ENCODE measurements at places on chromosomes 1 and 21.

- DNase-seq, result peak; percentile 72
Measured at GRCh38 chr1:221740993-221741702, 741 bp downstream of the DUSP10 start.

GRCh38 chr1:52239708-52240001 is 97.8 kb downstream of the ZFYVE9 start:
- DNase-seq, result no peak

- DNase-seq, result no peak
Measured at GRCh38 chr1:207414606-207415108, 39.5 kb upstream of the CR2 start.

DNA sequence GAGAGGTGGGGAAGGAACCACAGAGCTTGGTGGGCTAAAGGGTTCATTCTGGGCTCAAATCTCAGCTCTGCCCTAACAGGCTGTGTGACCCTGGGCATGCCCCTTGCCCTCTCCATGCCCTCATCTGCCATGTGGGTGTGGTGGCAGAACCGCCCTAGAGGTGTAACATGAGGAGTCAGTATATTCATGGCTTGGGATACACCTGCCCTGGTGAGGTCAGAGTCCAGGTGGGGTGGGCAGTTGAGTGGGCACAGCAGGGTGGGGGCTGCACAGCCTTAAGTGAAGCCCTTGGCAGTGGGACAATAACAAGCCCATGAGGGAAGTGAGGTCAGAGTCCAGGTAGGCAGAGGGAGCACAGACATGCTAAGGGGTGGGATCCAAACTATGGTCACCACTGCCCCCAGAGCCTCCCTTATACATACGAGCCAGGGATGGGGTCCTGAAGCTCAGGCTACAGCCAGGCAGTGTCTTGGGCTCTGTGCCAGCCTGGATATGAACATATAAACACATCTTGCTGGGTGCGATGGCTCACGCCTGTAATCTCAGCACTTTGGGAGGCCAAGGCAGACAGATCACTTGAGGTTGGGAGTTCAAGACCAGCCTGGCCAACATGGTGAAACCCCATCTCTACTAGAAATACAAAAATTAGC is 59.0 kb upstream of the EFHD2 start:
- no peak for DNase-seq

- no peak for DNase-seq
Measured at GRCh38 chr1:4367230-4367777, 287.1 kb upstream of the AJAP1 start.

DNA sequence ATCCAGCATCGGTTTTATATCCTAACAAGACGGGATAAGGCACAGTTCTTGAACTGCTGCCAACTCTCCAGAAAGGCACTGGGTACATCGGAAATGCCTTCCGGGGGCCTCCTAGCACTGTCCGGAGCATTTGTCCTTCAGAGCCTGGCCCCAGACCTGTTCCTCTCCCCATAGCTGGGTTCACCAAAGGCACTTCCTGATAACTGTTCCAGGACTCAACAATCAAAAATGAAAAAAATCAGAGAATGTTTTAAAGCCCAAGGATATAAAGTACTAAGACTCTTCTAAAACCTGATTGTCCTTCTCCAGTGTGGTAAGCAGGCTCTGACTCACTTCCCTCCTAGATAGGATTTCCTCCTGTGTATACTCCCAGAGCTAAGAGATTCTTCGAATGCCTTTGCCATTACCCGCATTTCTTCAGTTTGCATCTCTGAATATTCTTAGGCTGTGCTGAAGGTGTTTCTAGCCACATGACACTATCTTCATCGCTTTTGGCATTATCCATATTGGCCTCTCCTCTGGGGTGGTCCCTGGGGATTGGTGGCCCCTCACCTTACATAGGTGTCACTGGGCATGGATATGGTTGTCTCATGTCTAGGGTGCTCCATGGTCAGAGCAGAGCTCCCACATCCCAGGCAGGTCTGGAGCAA is 112.9 kb downstream of the ZBTB18 start:
- no peak for DNase-seq

GRCh38 chr1:167912294-167912693 is 1.6 kb downstream of the ADCY10 start:
- DNase-seq, result no peak

DNA sequence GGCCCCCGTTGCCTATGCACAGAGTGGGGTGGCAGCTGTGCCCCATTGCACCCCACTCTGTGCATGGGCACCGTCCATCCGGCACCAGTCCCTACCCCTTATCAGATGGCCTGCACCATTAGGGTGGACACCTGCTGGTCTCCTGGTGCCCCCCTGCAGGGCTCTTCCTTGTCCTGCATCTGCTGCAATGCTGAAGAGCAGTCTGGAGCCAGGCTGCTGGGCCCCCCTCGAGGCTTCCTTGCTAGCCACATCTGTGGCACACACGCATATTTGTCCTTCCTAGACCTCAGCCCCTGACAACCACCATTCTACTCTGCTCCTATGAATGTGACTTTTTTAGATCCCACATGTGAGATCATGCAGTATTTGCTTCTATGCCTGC is 56.4 kb downstream of the COL18A1 start:
- DNase-seq, result no peak

DNA sequence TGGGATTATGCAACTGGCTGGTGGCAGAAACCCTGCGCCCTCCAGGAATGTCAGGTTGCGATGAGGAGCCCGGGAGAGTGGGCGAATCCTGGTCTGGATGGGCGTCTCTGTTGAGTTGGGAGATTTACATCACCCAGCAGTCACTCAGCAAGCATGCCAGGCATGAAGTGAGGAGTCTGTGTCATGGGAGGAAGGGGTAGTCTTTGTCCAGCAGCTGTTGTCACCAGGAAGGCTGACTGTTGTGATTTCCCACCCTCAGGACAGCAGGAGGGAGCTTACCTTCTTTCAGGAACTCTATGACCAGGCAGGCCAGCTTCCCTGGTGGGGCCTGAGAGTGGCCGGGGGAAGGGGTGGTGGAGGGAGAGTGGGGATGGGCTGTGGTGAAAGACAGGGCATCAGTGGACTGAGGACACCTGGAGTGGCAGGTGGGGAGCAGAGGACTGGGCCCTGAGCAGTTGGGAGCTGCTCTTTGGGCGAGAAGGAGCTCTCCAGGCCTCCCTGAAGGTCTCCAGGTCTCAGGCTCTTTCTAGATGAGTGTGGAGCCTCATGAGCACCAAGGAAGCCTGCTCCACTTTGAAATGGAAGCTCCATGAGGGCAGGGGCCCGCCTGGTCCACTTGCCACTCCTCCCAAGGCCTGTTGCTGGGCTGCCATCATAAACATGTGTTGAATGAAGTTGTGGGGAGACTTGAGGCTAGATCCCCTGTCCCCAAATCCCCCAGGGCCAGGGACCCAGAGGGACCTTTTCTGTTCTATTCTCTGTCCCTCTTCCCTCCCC is 21.3 kb upstream of the PKP1 start:
- DNase-seq, result no peak

GRCh38 chr1:33089457-33089856 is 8.5 kb downstream of the AZIN2 start:
- no peak for DNase-seq

DNA sequence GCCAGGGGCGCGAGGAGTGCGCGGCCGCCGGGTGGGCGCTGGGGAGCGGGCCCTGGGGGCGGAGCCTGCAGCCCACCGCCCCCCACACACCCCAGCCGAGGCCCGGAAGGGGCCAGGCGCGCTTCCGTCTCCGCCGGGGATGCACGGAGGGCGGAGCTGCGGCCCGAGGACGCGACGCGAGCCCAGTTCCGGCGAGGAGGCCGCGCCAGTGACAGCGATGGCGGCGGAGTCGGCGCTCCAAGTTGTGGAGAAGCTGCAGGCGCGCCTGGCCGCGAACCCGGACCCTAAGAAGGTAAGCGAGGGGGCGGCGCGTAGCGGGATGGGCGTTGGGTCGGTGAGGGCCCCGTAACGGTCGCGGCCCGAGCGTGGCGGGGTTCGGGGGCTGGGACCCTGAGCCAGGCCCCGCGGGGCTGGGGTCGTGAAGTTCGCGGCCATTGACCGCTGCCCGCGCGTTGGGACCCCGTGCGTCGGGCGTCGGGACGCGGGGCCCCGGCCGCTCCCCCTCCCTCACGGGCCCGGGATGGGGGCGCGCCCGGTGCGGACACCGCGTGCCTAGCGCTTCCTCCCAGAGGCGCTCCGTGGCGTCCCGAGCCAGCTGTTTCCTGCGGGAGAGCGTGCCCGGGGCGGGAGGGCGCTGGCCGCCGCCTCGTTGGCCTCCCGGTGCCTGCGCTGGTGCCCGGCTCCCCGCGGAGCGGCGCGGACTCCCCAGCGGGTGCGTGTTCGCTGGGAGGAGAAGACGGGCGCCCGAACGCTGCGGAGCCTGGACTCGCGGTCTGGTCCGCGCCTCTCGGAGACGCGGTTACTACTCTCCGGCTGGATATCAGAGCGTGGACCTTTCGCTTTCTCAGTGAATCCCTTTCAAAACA is at the start of gene ELOA:
ELOA (plus strand) TSS at position 185 of the 866 bp plus-strand sequence; CDS start at position 218, 33 bp downstream.
- DNase-seq, result peak; percentile 77

DNA sequence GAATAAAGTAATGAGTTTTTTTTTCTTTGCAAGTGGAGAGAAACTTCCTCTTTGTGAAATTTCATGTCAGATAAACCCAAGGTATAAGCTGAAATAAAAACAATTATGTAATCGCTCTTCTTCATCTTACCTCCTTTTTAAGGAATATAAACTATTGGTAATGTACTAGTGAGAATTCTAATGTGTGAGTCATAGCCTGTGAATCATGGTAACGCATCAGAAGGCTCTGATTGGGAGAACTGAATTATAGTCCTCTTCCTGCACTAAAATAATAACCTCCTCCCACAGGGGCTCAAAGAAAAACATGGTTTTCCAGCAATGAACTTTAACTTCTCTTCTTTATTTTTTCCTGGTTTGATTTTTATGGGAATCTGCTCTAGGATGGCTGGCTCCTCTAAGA is 57.1 kb upstream of the COX20 start:
- no peak for DNase-seq

- DNase-seq, result no peak
Measured at GRCh38 chr21:14452727-14453241, 69.8 kb upstream of the HSPA13 start.

DNA sequence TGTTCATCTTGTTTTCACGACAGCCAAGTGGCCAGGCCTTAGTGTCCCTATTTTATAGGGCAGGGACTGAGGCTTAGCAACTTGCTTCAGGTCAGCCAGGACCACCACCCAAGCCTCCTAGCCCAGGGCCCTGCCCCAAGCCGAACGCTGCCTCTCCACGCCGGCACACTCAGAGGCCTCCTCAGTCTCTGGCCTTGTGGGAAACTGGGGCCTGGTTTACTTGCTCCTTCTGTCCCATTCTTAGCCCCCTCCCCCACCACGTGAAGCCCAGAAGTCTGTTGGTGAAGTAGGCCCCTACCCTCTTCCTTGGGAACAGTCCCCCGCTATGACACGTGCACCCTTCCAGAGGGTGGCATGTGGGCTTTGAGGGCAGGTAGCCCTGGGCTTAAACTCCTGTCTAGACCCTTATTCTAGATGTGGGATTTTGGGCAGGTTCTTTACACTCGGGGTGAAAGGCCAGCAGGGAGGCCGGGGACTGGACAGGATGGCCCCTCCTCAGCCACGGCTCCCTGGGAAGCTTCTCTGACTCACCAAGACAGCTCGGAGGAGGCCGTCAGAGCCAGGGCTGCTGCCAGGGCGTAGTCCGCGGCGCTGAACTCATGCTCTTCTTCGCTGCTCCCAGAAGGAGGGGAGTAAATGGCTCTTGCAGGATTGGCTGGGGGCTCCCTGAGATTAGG is 4.3 kb downstream of the MYOM3 start:
- DNase-seq, result no peak

DNA sequence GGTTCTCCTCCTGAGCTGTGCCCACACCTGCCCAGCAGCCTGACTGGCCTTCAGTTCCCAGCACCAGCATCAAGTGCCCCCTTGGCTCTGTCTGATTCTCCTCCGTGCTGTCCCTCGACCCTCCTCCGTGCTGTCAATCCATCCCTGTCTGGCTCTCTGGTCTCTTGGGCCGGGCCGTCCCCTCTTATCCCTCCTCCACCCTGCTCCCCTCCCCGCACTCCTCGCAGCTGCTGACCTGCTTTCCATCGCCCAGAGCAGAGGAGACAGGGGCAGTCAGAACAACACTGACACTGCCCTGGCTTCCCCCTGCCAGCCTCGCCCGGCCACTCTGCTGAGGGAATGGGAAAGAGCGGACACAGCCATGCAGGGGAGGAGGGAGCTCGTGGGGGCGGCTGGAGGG is 267.4 kb downstream of the CAMTA1 start:
- no peak for DNase-seq
